ENCODE measurements at places on chromosomes 16 and 17. TPM values are rescaled to one million over a fixed set of nuclear protein-coding genes. Genes with fewer than 3 reads are reported as not detected.

GRCh38 chr17:58156839-58157803 lies 8.9 kb downstream of the OR4D1 start:
- DNase-seq: no peak

DNA sequence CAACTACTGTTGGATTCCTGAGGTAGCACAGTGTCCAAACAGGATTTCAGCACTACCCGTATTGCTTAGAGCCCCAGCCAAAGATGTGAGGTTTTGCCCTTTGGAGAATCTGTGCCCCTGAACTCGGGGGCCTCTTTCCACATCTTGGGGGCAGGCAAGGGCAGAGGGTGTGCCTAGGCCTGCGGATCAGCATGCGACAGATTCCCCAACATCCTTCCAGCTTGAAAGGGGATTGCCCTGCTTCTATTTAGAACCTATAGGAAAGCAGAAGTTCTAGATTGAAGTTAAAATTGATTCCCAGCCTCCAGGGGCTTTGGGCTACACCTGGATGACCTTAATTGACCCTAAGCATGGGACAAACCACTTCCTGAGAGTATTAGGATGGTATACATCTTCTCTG lies 19.6 kb downstream of the NOD2 start:
- no peak for DNase-seq

DNA sequence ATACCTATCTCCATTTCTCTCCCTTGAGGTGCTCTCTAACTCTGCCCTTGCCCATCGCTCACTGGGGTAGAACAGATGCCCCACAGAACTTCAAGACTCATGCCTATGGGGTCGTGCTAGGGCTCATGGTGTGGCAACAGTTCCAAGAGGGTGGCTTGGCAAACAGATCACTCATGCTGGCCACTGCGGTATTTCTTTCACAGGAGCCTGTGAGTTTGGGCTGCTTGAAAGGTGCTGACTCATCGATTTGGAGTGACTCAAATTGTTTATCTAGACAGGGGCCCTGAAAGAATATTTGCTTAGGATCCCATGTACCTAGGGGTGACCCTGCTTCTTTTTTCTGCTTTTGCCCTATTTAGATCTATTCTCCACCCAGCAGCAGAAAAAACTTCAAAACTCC lies 69.9 kb downstream of the IRX5 start:
- no peak for DNase-seq

Gene CAMTA2
- total RNA-seq: 19.1 TPM

- DNase-seq: no peak
Observed at GRCh38 chr16:63241497-63242028, 1205.3 kb upstream of the CDH8 start.

DNA sequence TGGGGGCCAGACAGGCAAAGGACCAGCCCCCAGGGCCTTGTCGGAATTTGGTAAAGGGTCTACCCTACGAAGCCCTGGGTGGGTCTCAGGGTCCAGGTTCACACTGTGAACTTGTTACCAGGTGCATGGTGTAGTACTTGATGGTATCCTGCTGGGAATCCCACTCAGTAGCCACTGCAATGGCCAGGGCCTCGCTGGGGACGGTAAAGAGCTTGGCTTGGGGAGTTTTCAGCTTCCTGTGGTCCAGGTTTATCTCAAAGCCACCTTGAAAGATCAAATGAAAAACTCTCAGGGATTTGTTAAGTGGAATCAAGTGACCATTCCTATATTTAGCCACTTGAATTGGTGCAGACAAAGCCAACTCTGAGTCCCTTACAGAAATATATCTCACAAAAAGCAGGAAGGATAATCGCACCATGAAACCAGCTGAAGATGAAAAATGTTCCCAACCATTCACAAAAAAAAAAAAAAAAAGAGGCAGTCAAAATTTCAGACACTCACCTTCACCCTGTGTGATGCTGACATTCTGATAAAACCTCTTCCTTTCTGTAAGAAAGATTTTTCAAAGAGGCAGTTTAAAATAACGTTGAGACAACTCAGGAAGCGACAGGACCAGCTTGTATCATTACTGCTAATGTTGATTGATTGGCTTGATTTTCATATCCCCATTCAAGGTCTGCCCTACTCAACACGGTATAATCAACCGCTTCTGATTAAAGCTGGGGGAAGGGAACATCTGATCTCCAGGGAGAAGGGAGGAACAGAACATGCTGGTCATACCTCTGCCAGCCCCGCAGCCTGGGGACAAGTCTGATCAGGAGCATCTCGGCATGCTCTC lies 10.6 kb downstream of the ATPAF2 start:
- no peak for DNase-seq

Measured in gastrocnemius medialis (tissue), 4 donors.